GM23338 (cell line): ENCODE measurements at places on chromosomes 12 and 14.

DNA sequence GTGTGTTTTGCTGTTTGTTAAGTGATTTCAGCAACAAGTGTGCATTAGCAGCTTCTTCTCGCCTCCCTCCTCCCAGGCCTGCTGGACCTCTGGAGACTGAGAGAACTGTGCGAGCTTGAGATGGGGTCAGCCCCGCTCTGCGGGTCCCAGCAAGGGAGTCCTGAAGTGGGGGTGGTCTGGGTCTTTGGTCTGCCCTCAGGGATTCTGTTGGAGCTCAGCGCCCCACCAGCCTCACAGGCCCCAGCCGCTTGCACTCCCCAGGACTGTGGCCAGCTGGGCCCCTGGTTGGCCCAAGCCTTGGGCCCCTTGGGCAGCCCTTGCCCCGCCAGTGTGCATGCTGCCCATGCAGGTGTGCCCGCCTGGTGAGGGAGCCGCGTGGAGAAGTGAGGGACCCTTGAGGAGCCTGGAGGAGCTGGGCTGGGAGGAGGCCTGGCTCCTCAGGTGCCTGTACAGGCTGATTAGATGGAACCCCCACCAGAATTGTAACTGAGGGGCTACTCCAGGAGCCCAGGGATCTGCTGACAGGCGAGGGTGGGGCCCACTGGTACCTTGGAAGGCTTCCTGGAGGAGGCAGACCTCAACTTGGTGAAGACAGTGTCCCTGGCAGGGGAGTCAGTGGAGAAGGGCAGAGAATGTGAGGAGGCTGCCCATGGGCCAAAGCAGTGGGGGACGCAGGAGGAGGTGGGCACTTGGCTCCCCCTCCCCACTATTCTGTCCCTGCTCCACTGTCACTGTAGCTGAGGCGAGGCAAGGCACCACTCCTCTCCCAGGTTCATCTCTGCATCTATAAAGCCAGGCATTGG lies 56.7 kb downstream of the BEGAIN start:
- no peak for DNase-seq

GRCh38 chr14:100110816-100111215 lies 45.6 kb downstream of the EVL start:
- DNase-seq: no peak

DNA sequence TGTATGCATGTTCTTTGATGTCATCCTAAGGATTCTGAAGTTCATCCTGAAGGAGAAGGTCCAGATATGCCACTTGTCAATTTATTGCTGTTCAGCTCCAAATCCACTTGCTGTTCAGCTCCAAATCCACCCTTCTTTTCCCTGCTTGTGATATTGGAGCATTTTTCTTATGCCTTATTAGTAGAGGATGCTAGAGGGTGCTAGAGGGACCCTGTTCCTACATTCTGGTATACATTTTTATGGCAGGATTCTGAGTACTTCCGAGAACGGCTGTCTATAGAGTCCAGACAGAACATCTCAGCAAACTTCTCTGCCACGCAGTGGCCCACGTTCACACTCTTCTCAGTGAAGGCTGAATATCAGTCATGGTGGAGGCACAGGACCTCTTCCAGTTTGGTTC lies 406.7 kb downstream of the NOVA1 start:
- peak; percentile 14 for DNase-seq

DNA sequence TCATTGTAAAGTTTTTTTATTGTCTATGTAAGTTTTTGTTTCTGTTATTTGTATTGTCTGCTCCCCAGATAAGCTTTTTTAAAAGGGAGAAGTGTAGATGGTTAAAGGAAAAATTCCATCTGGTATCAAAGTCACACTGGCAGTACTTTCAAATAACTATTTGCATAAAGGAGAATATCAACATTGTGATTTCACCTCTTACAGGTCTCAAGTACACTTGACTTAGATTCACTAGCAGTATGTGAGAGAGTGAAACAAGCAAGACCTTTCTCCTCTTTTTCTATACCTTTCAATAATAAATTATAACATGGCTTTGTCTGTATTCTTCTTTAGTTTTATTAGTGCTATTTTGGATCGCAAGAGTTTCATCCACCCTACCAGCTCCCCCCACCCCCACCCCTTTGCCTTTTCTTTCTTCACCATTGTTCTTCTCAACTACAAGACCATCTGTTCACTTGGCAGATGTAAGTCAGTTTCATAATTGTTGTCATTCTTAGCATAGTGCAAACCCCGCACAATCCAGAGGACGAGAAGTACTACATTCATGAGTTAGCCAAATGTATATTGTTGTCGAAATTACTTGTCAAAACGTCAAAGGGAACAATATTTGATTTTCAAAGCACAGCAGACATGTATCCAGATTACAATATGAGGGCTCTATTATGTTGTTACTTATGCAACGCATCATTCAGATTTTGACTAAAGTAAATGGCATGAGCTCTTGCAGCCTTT lies 602.7 kb upstream of the FLRT2 start:
- DNase-seq: no peak

GRCh38 chr14:69312608-69313007 lies 52.6 kb downstream of the GALNT16 start:
- no peak for DNase-seq

DNA sequence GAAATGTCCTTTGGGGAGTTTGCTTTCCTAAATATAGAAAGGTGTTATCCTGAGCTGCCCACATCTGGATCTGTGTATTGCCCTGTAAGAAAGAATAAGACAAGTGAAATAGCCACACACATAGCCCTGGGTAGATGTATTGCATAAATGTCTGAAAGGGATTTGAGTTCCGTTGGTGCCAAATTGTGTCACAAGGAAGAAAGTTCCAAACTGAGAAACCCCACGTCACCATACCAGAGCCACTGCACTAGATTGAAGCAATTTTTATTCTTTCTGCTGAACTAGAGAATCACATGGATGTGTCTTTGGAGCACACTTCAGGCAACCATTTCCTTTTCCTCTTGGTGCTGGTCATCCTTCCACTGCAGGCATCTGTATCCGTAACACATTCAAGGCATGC lies 5.0 kb downstream of the RNASE9 start:
- peak; percentile 3 for DNase-seq

DNA sequence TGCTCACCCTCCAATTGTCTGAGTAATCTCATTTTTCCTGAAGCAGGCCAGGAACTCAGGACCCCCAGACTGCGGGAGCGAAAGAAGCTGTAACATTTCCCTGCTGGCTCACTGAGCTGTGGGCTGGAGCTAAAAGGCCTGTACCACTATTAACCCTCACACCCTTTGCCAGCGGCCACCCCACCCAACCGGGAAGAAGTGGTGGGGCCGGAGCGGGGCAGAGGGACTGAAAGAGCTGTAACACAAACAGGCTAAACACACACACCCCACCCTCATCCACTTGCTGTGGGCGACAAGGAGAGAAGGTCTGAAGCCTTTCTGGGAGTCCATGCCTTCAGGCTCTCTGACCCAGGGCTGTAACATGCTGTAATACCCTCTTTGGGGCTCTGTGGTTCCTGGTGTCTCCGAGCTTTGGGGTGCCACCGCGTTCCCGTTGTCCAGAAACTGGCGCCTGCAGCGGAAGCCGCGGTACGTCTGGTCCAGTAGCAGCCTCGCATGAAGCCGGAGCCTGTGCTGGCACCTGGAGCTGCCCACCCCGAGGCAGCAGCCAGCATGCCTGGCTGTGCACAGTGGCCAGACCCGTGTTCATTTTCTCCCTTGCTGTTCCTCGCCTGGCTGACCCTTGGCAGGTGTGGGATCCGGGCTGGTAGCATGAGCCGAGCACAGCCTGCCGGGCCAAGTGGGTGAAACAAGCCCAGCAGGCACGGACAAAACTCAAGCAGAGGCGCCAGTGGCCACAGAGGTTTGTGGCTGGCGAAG lies 345.5 kb upstream of the MGAT4C start:
- no peak for DNase-seq

DNA sequence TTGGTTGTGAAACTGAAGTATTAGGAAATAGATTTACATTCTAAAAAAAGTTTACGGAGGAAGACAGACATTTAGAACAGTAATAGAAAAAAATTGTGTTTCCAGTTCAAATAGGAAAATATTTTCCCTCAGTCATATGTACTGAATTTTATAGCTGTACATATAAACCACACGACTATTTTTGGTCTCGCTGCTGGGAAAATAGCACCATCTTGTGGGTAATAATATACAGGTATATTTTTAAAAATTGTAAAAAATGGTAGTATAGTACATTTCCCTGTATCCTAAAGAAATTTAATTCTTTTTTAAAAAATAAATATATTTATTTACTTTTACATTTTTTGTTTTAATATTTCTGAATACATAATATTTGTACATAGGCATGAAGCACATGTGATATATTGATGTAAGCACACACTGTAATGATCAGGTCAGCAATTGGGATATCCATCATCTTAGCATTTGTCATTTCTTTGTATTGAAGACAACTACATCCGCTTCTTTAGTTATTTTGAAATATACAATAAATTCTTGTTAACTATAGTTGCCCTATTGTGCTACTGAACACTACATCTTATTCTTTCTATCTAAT lies 168.6 kb downstream of the ALX1 start:
- no peak for DNase-seq

DNA sequence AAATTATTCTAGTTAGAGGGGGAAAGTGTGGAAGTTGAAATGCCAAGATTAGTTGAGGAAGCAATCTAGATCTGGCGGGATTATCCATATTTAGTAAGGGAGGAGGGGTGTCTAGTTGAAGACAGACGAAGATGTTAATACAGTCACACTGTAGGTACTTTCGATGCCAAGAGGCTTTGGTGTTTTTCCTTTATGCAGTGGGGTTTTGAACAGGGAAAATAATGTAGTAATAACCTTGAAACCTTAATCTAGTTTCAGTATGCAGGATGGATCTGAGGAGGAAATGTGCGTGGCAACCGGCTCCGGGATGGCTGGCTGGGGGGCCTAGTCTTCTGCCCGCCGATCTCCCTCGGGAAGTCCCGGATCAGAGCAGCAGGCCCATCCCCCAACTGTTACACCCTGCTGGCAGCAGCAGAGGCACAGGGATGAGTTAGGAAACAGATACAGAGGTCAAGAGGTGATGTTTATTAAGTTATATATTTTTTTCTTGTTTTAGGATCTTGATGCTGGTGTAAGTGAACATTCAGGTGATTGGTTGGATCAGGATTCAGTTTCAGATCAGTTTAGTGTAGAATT lies 27.4 kb downstream of the MDM2 start:
- DNase-seq: no peak

DNA sequence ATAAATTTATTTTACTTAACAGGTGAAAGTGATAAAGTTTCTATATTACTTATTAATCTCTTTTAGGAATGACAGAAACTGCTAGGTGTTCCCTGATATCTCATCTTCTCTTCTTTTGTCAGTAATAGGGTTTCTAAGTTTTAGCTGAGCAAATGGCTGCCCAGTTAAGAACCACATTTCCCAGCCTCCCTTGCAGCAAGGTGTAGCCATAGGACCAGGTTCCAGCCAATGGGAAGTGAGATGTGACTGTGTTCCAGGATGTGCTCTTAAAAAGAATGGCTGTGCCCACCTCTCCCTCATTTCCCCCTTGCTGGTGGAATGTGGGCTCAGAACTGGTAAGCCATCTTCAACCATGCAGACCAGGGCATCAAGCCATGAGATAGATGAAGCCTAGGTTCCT lies 165.6 kb downstream of the HELB start:
- peak; percentile 23 for DNase-seq

GRCh38 chr14:23183158-23183470 lies 346 bp downstream of the SLC7A8 start:
- peak; percentile 27 for DNase-seq

DNA sequence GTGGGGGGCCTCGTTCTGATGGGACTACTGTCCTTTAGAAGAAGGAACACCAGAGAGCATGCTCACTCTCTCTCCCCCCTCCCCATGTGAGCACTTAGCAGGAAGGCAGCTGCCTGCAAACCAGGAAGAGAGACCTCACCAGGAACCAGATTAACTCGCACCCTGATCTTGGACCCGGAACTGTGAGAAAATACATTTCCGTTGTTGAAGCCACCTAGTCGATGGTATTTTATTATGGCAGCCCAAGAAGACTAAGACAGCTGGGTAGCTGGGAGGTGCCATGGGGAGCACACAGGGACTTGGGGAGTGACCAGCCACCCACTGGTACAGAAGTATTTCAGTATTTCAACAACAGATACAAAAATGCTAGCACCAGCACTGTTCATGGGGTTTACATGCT lies 59.0 kb downstream of the VCPKMT start:
- DNase-seq: no peak

DNA sequence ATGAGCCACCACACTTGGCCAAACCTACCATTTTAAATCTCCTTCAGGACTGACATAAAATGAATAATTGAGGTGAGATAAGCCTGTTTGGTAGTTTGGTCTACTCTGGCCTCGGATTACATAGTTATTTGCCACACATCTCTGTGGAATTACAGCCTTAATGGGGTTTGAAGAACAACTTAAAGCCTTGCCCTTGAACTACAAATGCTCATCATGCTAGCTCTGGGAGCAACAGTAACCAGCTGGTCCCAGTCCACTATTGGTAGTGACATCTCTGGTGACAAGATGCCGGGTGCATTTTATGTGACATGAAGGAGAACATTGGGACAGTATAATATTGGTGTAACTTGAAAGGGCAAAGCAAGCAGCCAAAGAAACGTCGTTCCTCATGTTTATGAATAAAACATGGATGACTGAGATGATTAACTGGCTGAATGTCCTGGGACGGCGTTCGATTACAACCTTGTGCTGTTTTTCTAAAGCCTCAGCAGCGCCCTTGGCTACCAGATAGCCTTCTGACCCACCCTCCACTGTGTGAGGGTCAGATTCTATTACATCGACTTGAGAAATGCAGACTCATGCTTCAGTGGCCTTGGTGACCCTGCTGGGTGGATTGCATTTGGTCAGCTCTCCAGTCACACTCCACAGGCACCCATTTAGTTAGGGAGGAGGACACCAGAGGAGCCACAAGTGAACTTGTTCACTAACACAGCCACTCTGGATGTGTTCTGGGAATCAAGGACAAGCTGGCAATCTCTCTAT lies 41.5 kb downstream of the BEST3 start:
- DNase-seq: no peak

DNA sequence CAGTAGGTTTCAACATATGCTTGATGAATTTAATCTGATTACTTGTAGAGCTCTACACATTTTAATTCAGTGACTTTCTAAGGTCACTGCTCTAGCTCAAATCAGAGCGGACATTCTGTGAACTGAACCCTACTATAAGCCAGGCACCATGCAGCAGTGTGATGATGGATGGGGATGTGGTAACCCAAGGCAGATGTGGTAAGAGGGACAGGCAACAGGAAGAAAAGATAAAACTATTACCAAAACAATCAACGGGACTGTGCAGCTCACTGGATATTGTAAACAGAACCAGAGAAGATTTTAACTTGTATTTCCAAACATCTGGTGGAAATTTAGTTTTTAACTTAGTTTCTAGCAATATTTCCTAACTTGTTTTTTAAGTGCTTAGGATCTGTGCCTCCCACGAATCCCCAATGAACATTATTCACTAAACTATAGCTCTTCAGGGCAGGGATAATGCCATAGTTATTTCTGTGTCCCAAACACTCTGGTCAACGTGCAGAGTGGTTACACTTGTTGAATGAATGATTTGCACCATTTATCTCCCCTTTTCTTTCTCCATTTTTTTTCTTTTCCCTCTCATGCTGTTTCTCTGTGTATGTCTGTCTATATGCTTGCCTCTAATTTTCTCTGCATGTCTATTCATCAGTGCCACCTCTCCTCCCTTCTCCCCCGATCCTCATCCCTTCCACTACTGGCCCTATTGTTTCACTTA lies 3.0 kb downstream of the ERO1A start:
- no peak for DNase-seq

GRCh38 chr12:114152890-114153289 lies 186.8 kb upstream of the RBM19 start:
- DNase-seq: no peak

GRCh38 chr14:88631091-88631490 lies 68.3 kb downstream of the ZC3H14 start:
- DNase-seq: no peak

GRCh38 chr14:34330846-34331245 lies 131.2 kb downstream of the SPTSSA start:
- no peak for DNase-seq
